ENCODE measurements at places on chromosomes 12 and 14.
A peak's percentile ranks its signal among the peaks of the same experiment; 100 is the strongest.

GRCh38 chr14:44341116-44341515, 166.0 kb downstream of the FSCB start:
- no peak for DNase-seq

- no peak for DNase-seq
Measured at GRCh38 chr14:65783576-65783975, 371.0 kb downstream of the FUT8 start.

- peak; percentile 67 for DNase-seq
Measured at GRCh38 chr14:102554821-102555819, 37.3 kb upstream of the RCOR1 start.

- DNase-seq: no peak
Measured at GRCh38 chr12:106119301-106119700, 19.5 kb downstream of the NUAK1 start.

GRCh38 chr14:74949191-74949601, 6.2 kb downstream of the PGF start:
- no peak for DNase-seq

- DNase-seq: no peak
Measured at GRCh38 chr14:30240018-30240417, 312.4 kb upstream of the PRKD1 start.

DNA sequence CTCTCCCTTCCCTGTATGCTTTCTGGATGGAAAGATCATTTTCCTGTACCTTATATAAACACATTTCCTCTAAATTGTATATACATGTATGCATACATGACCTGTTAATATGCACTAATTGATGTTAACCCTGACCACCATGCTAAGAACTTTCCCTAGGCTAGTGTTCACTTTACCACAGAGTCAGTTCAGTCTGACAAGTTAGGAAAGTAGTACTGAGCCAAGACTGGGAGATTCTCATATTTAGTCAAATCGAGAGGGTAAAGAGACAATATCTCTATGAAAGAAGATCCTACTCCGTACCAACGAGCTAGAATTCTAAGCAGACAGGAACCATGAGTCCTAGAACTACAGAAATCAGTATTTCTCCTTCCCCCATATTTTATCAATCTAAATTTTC, 36.8 kb downstream of the ATF7 start:
- DNase-seq: no peak
